ENCODE measurements at places on chromosomes 6 and 20.

GRCh38 chr20:43983359-43983758 is 68.7 kb downstream of the TOX2 start:
- DNase-seq = no peak

GRCh38 chr20:16707674-16708073 is 22.2 kb upstream of the SNRPB2 start:
- no peak for DNase-seq

GRCh38 chr6:72464246-72464645 is 157.6 kb upstream of the KCNQ5 start:
- DNase-seq = peak; percentile 16

GRCh38 chr6:44001318-44002066 is 125.8 kb downstream of the MRPL14 start:
- DNase-seq = peak; percentile 29

DNA sequence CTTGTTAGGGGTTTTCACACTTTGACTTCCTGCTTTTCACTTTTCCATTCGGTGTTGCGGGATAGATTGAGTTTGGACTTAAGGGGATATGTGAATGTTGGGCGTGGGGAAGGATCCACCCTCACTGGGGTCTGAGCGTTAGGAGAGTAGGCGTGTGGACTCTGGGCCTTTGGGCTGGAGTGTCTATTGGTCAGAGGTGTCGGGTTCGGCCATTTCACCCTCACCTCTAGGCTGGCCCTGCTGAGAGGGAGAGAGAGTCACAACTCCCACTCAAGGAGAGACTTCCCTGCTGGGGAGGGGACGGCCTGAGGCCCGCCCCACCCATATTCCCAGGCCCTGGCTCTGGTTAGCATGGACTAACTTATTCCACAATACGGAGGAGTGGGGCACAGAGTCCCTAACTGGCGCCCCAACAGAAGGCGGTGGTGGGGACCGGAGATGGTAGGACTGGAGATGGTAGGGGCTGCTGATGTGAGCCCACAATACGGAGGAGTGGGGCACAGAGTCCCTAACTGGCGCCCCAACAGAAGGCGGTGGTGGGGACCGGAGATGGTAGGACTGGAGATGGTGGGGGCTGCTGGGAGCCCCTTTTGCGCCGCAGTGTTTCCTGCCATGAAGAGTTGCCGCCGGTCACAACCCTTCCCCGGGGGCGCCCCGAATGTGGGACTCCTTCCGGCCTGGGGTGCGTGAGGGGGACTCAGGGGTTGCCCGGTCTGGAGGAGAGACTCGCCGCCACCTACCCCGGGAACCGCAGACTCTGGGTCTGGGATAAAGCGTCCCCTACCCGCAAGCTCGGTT is 1.4 kb upstream of the PTPRA start:
- DNase-seq = no peak

GRCh38 chr6:36928547-36928918 is 26.0 kb upstream of the PI16 start:
- peak; percentile 33 for DNase-seq

GRCh38 chr6:133921249-133921859 is 31.7 kb upstream of the TBPL1 start:
- peak; percentile 82 for DNase-seq

DNA sequence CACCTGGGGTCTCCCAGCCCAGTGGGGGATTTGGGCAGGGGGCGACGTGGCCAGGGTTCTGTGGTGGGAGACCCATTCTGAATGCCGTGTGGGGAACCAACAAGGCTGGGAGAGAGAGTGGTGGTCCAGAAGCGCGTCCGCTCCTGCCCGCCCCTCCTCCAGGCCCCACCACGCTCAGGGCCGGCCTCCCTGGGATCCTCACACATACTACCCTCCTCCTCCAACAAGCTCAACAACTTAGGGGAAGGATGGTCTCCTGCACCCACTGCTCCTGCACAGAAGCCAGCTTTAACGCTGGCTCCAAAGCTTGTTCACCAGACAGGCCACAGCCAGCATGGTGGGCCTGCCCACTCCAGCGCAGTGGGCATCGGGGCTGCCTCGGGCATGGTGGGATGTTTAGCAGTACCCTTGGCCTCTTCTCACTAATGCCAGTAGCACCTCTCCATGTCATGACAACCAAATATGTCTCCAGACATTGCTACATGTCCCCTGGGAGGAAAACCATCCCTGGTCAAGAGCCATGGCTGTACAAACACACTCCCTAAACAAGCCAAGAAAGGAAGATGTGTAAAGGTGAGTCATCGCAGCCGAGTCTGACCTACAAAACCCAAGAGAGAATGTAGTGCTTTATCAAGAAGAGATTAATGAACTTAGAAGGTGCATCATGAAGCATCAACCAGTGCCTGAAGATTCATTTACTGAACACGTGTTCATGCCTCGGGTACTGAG is 75.7 kb downstream of the BMP7 start:
- no peak for DNase-seq

GRCh38 chr6:127494240-127494767 is 24.8 kb downstream of the MTCL3 start:
- DNase-seq = no peak

DNA sequence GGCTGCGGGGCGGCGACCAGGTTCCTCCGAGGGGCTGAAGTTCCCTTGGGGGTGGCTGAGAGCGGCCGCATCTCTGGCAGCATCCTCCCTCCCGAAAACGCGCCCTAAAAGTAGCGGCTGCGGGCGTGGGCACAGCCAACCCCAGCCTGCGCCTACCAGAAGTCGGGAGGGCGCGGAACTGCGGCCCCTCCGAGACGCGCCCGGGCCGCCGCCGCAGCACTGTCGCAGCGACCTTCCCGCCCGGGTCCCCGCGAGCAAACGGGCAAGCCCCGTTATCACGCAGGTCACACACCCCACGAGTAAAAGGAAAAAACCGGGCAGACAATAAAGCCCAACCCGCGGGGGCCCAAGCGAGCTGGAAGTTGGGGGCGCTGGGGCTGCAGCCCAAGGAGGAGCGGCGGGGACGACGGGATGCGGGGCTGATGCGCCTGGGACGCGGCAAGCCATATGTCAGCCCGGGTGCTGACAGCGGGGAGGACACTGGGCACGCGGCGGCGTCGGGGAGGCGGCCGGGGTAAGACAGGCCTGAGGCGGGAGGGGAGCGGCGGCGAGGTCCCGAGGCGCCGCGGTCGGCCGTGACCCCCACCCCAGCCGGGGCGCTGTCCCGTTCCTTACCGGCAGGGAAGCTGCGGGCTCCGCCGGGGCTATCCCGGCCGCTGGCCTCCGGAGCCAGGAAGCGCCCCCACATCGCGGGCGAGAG is 659 bp downstream of the CEP85L start:
- DNase-seq = peak; percentile 45

DNA sequence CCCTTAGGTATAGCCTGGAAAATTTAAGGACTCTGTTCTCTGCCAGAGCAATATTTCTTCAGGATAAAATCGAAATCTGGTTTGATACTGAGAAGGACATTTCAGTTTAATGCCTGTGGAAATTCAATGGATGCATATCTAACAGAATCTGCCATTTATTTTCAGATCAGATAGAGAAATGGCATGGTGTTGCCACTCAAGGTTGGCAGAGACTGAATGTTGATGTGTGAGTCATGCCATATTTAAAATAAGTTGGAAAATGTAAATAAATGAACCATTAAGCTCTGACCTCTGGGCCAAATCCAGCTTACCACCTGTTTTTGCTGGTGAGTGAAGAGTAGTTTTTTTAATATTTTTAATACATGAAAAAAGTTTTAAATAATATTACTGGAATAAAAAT is 594.6 kb downstream of the DOK5 start:
- no peak for DNase-seq

DNA sequence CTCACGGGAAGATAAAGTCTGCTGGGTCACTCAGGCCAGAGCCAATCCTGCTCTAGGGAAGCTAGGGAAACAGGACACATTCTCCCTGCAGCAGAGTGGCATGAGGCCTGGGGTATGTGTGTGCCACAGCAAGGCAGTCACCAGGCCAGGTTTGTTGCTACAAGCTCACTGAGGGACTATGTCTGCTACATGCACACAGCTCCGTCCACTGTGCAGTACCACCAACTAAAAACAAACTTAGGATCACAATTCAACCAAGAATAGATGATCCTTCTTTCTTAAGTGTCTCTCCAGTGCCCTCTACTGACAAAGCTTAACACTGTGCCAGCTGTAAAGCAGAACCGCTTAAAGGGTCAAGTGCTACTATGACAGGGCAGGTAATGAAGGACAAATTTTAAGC is 192.5 kb downstream of the PTPRK start:
- DNase-seq = no peak

DNA sequence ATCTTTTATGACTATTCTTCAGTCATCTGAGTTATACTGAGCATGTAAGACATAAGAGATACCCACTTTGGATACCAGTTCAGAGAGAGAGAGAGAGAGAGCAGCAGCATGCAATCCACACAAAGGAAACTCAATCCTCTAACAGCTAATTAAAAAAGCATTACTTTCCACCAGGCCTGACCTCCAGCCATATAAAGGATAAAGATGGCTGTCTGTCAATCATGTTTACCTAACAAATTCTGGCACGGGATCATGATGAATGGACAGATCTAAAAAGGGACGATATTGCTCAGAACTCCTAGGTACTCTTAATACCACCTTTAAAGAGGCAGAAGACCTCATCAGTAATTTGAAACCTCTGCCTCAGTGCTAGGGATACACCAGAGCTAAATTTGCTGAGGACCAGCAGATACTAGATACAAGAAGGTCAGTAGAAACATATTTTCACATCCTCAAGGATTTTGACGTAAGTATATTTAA is 159.2 kb downstream of the RPS12 start:
- DNase-seq = no peak

GRCh38 chr6:23851522-23851921 is 274.5 kb upstream of the NRSN1 start:
- DNase-seq = no peak

GRCh38 chr6:48568856-48569255 is 457.9 kb upstream of the PTCHD4 start:
- DNase-seq = no peak

DNA sequence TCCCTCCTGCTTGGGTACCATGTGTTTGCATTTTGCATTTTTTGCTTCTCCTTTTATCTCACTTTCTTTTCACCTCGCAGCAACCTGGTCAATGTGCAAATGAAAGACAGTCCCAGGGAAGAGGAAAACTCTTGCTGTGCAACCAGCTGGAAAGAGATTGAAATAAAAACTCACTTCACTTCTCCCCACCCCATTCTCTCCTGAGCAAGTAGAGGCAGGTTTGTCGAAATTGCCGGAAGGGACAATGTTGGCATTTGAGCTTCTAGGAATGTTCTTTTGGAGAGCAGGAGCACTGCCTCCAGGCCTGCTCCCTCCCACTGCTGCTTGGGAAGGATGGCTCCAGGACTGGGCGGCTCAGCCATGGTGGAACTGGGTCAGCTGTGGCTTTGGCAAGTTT is 30.6 kb downstream of the KCNG1 start:
- no peak for DNase-seq

DNA sequence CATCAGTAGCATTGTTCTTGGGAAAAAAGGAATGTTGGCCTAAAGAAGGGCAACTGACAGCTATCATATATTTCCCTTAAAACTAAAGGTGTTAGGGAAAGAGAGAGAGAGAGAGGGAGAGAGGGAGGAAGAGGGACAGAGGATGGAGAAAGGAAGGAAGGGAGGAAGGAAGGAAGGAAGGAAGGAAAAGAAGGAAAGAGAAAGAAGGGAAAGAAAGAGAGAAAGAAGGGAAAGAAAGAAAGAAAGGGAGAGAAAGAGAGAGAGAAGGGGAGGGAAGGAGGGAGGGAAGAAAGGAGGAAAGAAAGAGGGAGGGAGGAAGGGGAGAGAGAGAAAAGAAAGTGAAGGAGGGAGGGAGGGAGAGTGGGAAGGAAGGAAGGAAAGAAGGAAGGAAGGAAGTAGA is 37.7 kb upstream of the ADGRF5 start:
- no peak for DNase-seq

DNA sequence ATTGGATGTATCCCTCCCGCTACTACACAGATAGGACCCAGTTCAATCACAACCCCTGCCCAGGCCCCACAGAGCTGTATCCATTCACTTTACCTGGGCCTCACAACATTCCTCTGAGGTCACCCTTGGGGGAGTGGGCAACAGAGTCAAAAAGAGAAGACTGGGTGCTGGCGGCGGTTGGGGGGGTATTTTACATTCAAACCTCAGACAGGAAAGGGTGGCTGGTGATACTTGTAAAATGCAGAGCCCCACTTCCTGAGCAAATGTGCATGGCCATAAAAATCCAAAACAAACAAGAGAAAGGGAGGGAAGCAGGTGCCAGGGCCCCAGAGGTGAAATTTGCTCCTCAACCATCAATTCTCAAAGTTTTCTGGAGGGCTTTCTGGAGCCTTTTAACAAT is 3.5 kb downstream of the LRFN2 start:
- no peak for DNase-seq

Measured in LHCN-M2 (cell line).